ENCODE measurements at places on chromosomes 2 and 18. TPM values are rescaled to one million over a fixed set of nuclear protein-coding genes. Genes with fewer than 3 reads are reported as not detected.

The ASPRV1 gene
- 1.1 TPM for total RNA-seq

The PRLH gene
- total RNA-seq = not detected

The PCARE gene
- 0.06 TPM for total RNA-seq

The CABYR gene
- 3.1 TPM for total RNA-seq

The CHRNG gene
- not detected for total RNA-seq

The ITGB6 gene
- not detected for total RNA-seq

The CSRNP3 gene
- total RNA-seq = 0.51 TPM

The PDCD1 gene
- total RNA-seq = 0.42 TPM

The GRP gene
- not detected for total RNA-seq

The LINC00305 gene
- total RNA-seq = not detected

The CYRIA gene
- 22.4 TPM for total RNA-seq

The GMCL1 gene
- 26.5 TPM for total RNA-seq

The GPR155 gene
- 8.9 TPM for total RNA-seq

The SLC8A1 gene
- 18.5 TPM for total RNA-seq

The FSIP2 gene
- 0.29 TPM for total RNA-seq

The CDK15 gene
- total RNA-seq = 1.9 TPM

The FTCDNL1 gene
- total RNA-seq = 4.4 TPM

The MTCL1 gene
- 2.3 TPM for total RNA-seq

The ADCYAP1 gene
- total RNA-seq = 0.55 TPM

The ELOA2 gene
- total RNA-seq = not detected

The GPR75 gene
- 2.5 TPM for total RNA-seq

The ZNG1B gene
- total RNA-seq = 25.4 TPM

The BCL2 gene
- total RNA-seq = 58.7 TPM

The CROCC2 gene
- not detected for total RNA-seq

The ANKRD62 gene
- not detected for total RNA-seq

The ALK gene
- 1.0 TPM for total RNA-seq

The PROKR1 gene
- total RNA-seq = 1.3 TPM

The GPR39 gene
- total RNA-seq = 1.3 TPM

The TM4SF20 gene
- total RNA-seq = 0.32 TPM

The CYS1 gene
- total RNA-seq = 0.80 TPM

The SETBP1 gene
- 21.6 TPM for total RNA-seq

The GPR45 gene
- not detected for total RNA-seq

The SAG gene
- total RNA-seq = not detected

The MPP4 gene
- not detected for total RNA-seq

The SKOR2 gene
- not detected for total RNA-seq

The ARHGAP28 gene
- 9.1 TPM for total RNA-seq
